ENCODE measurements at places on chromosomes 5 and 9. TPM values are rescaled to one million over a fixed set of nuclear protein-coding genes. Genes with fewer than 3 reads are reported as not detected.

The GKAP1 gene
- 2.1 TPM for total RNA-seq

DNA sequence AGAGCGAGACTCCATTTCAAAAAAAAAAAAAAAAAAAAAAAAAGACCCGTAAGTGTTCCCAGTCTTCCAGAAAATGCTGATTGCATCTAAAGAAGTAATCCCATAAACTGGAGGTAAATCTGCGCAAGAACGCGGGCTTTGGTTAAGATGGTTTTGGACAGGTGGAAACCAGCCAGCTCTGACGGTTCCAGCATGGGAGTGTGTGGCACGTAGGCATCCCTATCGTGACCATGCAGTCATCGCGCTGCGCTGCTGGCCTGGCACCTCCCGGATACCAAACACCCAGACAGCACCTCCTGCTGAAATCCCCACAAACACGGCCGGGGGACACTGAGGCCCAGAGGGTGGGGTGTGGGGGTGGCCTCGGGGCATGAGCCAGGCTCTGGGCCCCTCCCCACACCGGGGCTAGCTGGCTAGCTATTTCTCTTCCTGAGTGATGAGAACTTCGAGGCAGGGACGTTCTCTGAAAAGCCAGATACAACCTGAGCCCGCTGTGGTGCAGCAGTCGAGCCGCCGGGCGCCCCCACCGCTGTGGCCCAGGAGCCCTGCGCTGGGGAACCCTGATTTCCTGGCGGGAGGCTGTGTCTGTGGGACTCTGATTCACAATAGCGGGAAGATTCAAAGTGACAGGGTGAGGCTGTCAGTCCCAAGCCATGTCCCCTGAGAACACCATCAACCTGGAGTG is 32.2 kb upstream of the NOTCH1 start:
- DNase-seq = no peak

GRCh38 chr5:134273642-134274395 is 47.9 kb upstream of the PPP2CA start:
- DNase-seq = no peak

GRCh38 chr9:22100626-22101025 is 91.5 kb upstream of the CDKN2B start:
- no peak for DNase-seq

DNA sequence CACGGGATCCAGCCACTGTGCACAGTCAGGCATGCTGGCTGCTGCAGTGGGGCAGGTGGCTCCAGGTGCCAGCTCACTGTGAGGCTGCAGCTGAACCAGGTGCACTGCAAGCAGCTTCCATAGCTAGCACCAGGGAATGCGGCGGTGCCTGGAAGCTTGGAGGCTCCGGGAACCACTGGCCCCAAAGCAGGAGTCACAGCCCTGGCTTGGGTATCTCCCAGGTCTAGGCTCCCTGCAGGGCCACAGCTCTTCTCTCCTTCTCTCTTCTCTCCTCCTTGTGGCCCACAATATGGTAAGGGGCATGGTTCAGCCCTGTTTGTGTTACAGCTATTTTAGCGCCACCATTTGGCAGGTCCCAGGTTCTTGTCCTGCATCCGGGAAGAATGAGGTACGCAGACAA is 6.7 kb upstream of the MTMR12 start:
- DNase-seq = no peak

The TMC1 gene
- 3.1 TPM for total RNA-seq

Measured in esophagus squamous epithelium (tissue), 5 donors.